Inflammatory macrophage (primary cell): ENCODE measurements at places on chromosomes 13 and 19.

- DNase-seq, result no peak
These were observed 362.9 kb upstream of the PCDH20 start for GRCh38 chr13:61778531-61778930.

DNA sequence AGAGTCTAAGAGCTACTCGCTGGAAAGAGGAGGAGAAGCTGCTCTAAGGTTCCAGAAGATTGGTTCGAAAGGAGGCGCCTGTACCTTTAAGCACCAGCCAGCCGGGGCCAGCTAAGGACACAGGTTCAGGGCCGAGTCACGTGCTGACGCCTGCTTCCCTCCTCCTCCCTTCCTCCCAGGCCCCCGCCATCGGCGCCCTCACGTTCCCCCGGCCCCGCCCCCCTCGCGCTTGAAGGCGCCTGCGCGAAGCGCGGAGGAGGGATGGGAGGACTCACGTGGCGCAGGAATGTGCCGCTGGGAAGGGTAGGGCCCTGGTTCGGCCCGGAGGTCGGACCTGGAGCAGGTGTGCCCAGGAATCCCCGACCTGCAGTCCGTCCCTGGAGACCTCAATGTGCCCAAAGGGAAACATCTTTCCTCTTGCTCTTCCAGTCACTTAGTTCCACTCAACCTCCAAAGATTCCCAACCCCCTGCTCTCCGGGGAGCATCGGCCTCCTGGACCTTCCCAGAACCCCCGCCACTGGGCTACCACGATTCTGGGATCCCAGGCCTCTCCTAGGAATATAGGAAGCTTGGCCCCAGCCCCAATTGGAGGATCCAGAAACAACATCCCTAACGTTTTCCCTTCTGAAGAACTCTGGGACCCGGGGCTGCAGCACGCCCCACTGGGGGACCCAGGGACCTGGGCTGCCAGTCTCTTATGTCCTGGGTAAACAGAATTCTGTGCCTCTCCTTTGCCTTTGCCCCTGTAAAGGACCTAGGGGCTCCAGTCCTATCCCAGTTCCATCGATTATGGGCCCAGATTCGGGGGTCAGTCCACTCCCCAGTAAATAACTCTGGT, 2.5 kb downstream of the DBP start:
- peak; percentile 87 for DNase-seq

DNA sequence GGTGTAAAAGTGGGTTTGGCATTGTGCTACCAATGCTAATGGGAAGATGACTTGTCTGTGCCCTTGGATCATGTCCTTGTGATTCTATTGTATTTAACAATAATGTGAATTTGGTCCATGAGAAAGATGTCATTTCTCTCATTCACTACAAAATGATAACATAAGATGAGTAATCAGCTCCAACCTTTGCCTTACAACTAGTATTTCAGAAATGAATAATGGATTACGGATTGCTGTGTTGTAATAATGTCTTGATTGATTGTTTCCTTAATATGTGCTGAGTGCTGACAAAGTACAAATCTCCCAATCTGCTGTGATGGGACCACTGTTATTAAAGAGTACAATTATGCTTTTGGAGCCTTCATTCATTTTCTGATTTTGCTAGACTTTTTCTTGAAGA, 375.0 kb downstream of the PCDH9 start:
- no peak for DNase-seq

GRCh38 chr13:45799451-45799850, 52.1 kb downstream of the SIAH3 start:
- no peak for DNase-seq

GRCh38 chr13:26468265-26468801, 89.2 kb upstream of the WASF3 start:
- no peak for DNase-seq

GRCh38 chr19:35166100-35167063, 11.8 kb downstream of the FXYD5 start:
- DNase-seq, result no peak

DNA sequence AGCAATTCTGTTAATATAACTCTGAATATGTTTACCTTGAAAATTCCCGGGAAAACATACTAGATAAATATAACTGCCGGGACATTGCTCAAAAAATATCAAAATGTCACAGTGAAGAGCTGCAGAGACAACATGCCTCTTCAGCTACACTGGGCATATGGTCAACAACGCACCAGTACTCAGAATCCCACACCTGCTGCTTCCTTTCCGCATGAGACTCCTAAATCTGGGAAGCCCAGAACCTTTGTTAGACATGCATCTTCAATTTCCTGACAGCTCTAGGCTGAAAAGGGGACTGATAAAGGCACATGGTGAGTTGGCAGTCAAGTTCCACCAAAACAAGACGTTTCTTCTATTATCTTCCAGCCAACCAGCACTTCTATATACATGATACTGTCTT, 53.7 kb downstream of the USP12 start:
- DNase-seq, result no peak

- no peak for DNase-seq
These were observed 1042.5 kb upstream of the PCDH9 start for GRCh38 chr13:68272652-68273051.

GRCh38 chr13:94352057-94352456, 127.4 kb downstream of the DCT start:
- DNase-seq, result no peak

DNA sequence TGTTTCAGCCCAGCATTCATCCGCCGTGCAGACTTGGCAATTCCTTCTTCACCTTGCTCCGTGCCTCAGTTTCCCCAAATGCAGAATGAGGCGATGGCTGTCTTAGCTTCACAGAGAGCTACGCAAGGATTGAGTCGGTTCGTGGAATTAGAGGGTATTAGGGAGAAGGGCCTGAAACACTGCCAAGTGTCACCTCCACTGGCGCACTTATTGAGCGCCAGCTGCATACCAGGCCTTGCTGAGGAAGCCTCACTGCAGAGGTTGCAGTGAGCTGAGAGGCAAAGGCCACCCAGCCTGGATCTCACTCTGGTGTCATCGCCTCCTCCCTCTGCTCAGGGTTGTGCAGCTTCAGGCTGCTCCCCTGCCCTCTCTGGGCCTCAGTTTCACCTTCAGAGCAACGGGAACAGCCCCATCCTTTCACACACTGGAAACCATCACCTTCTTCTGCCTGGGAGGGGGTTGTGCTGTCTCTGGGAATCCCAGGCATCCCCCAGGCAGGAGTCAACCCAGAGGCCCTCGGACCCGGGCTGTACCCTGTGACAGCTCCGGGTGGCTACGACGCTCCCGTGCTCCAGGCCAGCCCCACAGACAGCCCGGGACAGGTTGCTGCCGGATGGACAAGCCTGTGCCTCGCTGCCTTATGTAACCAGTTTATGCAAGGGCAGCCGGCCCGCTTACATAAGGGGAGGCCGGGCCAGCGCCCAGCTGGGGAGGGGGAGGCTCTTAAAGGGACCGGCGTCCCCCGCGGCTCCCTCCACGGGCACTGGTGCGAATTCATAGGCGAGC, 31.9 kb downstream of the NFIC start:
- no peak for DNase-seq

GRCh38 chr13:74886502-74886901, 595.5 kb downstream of the TBC1D4 start:
- no peak for DNase-seq

DNA sequence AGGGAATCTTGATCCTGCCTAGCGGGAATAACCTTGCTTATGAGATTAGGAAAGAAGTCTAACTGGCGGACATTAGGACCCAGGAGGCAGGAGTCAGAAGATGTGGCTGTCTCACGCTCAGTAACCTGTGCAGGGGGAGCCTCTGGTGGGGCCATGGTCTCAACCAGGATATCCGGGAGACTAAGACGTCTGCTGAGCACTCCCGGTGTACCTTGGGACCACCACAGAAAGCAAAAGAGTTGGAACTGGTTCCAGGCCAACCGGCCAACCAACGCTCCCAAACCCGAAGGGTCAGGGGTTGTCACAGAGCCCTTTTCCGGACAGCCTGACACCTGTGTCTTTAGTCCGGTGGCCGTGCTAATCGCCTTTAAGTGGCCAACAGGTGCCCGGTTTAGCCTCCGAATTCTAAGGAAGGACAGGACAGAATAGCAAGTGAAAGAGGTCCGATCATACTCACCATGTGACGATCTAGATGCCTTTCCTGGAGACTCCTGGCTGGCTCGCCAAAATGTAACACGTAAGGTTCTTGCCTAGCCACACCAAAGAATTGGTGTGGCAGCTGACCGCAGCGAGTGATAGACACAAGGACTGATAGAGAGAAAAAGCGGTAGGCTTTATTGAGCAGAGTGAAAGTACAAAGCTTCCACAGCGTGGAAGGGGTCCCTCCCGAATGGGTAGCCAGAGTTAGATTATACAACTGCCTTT, 103.9 kb upstream of the DIAPH3 start:
- DNase-seq, result no peak

- peak; percentile 76 for DNase-seq
These were observed 15.0 kb upstream of the EMC10 start for GRCh38 chr19:50461066-50461875.

DNA sequence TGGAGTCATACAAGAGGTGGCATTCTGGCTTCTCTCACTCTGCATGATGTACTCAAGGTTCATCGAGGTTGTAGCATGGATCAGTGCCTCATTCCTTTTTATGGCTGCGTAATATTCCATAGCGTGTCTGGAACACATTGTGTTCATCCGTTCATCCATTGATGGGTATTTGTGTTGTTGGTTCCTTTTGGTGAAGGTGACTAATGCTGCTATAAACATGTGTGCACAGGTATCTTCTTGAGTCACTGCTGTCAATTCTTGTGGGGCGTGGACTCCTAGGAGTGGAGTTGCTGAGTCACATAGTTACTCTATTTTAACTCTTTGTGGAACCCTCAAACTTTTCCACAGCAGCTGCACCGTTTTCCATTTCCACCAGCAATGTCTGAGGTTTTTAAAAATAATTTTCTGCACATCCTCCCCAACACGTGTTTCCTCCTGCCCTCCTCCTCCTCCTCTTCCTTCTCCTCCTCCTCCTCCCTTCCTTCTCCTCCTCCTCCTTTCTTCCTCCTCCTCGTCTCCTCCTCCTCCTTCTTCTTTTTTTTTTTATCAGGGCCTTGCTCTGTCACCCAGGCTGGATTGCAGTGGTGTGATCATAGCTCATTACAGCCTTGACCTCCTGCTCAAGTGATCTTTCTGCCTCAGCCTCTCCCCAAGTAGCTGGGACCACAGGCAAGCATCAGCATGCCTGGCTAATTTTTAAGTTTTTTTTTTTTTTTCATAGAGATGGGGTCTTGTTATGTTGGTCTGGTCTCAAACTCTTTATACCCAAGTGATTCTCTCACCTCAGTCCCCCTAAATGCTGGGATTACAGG, 2.0 kb upstream of the TMEM221 start:
- peak; percentile 36 for DNase-seq

- no peak for DNase-seq
These were observed 209.0 kb downstream of the URI1 start for GRCh38 chr19:30151081-30151480.

- DNase-seq, result no peak
These were observed 1230.7 kb downstream of the PCDH9 start for GRCh38 chr13:65999411-65999810.

DNA sequence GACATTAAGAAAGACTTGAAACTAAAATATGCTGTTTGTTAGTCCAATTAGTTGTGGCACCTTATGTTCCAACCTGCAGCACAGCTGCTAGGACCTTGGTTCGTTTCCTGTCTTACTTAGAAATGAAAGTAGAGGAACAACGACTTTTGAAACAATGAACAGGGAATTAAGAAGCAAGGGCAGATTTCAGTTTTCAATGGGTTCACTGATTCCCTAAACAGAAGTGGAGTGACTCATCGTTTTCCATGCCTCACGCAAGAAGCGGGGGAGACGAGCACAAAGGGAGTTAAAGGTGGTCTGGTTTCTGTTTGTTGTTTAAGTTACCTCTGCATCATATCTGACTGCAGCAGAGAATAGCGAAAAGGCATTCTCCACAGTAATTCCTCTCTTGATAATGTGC, 44.8 kb downstream of the PHF11 start:
- peak; percentile 24 for DNase-seq

- DNase-seq, result no peak
These were observed 260.3 kb downstream of the KCNRG start for GRCh38 chr13:50275392-50276063.

GRCh38 chr13:59088716-59089115, 1075.0 kb downstream of the DIAPH3 start:
- no peak for DNase-seq

DNA sequence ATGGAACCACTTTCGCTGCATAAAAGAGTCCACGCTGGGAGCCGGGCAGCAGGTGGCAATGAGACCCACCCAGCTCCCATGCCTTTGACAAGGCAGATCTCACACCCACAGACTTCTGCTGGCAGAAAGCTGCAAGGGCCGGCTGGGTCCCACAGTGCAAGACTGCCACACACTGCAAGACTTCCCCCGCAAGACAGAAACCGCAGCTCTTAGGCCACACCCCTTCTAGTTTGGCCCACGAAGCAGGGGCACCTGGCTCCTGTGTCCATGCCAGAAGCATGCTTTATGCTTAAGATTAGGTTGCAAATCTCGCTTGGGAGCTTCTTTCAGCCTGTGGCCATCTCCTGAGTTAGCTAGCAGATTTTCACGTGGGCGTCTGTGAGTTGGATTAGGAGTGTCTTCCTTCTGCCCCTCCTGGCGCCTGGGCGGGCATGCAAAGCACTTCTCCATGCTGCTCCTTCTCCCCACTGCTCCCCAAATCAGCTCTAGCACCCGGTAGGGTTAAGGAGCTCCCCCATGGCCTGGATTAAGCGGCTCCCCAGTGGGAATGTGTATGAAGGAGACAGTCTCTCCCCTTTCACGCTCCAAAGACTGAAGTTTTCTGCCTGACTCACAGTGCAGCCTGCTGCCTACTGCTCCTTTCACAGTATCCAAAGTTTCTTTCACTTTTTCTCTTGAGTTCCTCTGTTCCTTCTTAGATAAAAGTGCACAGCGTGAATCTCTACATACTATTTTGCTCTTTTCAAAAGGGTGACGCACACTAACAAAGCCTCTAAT, 17.7 kb downstream of the GPC6 start:
- DNase-seq, result no peak

DNA sequence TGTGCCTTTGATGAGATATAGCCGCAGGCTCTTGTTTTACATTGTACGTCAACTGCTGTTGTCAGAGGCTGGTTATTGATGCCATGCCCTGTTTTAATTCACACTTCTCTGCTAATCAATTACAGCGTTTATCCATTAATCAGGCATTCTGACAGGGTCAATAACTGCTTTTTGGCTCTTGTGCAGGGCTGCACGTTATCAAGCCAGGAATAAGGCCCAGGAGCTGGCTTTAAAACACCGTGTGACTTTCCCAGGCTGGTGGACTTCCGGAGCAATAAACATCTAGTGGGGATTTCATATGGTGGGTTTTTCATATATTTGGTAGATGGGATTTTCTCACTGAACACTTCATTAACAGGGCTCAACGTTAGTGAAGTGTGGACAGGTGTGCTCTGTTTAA, 221.7 kb downstream of the TM9SF2 start:
- DNase-seq, result no peak

GRCh38 chr13:113404366-113404722, 40.4 kb upstream of the GRTP1 start:
- DNase-seq, result no peak

GRCh38 chr13:56903710-56904282, 236.9 kb upstream of the PRR20A start:
- no peak for DNase-seq

GRCh38 chr13:61546911-61547310, 131.3 kb upstream of the PCDH20 start:
- DNase-seq, result no peak
